Posterior vena cava (tissue), 2 donors: ENCODE measurements at places on chromosomes 4 and X. TPM values are rescaled to one million over a fixed set of nuclear protein-coding genes. Genes with fewer than 3 reads are reported as not detected.

- no peak for DNase-seq
These were observed 1303.0 kb upstream of the AGA start for GRCh38 chr4:178745203-178745602.

The PAGE2B gene
- total RNA-seq = not detected

DNA sequence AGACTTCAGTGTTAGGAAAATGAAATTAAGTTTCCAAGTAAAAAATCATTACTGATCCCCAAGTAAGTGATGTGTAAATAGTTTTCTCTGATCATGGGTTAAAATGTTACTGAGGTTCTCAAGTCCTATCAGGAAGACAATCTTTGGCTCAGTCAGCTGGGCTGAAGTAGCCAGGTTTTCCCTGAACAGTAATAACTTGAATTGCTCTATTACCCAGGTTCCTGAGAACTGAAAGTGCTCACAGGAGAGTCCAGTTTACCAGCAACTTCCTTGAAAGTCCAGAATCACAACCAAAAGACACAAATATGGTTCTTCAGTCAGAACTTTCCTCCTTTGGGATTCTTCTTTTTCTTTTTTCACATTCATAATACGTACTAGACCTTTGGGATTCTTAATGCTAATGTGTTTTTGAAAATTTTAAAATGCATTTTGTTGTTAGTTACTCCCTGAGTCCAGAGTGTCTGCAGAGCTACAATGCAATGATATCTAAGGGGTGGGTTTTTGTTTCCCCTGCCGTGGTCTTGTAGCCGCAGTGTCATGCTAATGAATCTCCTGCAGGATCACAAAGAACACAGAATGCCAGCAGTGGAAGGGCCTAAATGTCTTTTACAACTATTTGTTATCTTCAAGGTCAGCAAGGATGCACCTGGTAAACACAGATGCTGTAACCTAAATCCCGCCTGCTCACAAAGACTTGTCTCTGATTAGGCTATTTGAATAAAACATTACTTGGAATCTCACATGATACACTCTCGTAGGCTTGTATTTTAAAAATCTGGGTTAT, 439.8 kb upstream of the NR3C2 start:
- DNase-seq = no peak

DNA sequence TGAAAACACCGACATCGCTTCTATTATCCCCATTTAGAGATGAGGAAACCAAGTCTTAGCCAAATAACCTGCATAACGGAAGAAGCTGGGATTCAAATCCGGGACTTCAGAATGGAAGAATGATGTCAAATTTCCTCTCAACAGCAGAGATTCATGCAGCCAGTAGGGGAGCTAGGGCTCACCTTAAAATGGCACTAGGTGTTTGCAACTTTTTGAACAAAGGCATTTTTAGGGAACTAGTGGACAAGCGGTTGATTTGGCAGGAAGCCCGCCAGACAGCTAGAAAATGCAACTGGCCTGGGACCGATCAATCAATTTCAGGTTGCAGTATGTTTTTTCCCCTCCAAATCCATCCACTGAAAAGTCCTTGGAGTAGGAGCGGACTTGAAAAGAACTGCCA, 224.2 kb downstream of the PTTG2 start:
- no peak for DNase-seq

DNA sequence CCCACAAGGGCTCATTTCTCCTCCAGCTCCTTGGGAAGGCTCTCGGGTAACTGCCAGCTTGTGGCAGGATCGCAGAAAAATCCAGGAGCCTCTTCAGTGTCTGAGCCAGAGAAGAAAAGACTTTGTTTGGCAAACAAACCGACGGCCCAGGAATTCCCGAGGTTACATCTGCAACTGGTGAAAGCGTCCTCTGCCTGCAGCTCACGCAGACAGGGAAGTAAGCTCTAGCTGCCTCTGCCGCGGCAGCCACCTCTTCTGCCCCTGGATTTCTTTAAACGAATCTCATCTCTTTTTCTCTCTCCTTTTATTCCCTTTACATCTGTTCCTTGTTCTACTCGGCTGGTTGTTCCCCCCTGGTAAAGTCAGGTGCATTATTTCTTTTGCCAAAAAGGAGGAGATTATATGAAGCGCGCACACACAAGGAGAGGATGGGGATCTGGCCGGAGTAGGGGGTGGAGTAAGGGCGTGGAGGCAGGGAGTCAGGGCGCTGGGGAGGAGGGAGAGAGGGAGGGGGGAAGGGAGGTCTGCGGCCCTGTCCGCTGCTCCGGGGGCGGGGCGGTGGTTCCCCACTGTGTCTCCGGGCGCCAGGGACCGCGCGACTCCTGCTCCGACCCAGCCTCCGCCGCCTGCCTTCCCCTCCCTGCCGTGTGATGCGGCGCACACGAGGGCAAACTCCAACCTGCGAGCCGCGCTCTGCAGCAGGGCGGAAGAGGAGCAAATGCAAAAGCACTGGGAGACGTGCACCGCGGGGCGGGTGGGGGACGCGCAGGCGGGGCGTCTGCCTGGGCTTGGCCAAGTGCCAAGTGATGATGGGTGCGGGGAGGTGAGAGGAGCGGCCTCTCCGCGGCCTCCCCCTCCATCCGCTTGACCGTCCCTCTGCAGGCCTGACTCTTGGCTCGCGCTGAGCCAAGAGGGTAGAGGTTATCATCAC, at the start of gene DCHS2:
Gene DCHS2, minus strand, starts transcription at position 459 of the 931 bp plus-strand sequence. Its CDS starts 444 bp downstream, at position 15.
- DNase-seq = no peak

- DNase-seq = no peak
These were observed 59.2 kb downstream of the ADGRG2 start for GRCh38 chrX:19063030-19063429.

GRCh38 chr4:97394653-97395052, 748.6 kb downstream of the STPG2 start:
- no peak for DNase-seq

GRCh38 chrX:107485013-107485412, 35.6 kb downstream of the FRMPD3 start:
- no peak for DNase-seq

The F9 gene
- not detected for total RNA-seq

The GCNA gene
- 1.3 TPM for total RNA-seq

DNA sequence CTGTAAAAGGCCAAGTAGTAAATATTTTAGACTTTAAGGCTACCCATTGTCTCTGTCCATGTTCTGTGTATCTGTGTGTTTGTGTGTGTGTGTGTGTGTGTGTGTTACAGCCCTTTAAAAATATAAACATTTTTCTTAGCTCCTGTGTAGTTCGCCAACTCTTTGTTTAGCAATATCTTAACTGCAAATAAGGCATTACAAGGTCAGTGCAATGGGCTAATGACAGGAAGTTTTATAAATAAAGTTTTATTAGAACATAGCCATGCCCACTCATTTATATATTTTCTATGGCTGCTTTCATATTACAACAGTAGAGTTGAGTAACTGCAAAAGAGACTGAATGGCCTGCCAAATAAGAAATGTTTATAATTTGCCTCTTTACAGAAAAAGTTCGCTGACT, 5.9 kb upstream of the SLC7A11 start:
- DNase-seq = no peak

- DNase-seq = no peak
These were observed 81.5 kb downstream of the SORCS2 start for GRCh38 chr4:7273738-7274297.

GRCh38 chr4:69727926-69728325, 32.5 kb downstream of the SULT1B1 start:
- no peak for DNase-seq

DNA sequence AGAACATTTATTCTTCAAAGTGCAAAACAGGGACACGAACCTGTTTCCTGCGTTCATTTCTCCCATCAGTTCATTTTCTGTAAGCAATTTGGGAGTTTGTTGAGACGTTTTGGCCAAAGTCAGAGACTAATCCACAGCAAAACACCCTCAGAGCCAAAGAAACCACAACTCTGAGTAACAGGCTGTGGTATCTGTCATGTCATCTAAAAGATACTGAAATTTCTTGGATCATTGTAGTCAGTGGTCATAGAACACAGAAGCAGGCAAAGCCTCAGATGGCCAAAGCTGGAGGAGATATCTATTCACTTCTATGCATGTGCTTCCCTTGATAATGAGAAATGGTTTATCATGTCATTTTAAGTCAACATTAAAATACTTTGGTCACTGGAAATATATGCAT, 485.6 kb upstream of the GALNT7 start:
- no peak for DNase-seq

- DNase-seq = no peak
These were observed 11.1 kb downstream of the CYSLTR1 start for GRCh38 chrX:78316265-78316664.

- DNase-seq = no peak
These were observed 300.9 kb downstream of the BCOR start for GRCh38 chrX:39796856-39797255.

- no peak for DNase-seq
These were observed 9.4 kb downstream of the SLC2A9 start for GRCh38 chr4:10011885-10012284.

The AKAP14 gene
- total RNA-seq = not detected

DNA sequence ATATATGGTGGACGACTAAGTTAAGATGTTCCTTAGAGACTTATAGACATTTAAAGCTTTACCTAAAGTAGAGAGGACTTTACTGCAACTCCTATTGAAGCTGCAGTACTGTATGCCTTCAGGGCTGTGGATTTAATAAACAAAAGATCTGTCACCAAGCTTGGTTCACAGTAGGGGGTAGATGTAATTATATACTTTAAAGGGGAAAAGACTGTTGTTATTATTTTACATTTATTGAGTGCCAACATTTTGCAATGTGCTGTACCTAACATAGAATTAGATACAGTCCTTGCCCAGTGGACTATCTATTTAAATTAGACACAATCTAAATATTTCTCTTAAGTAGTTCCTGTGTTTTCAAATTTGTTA, 67.2 kb downstream of the SLIT2 start:
- no peak for DNase-seq

GRCh38 chr4:48311896-48312295, 29.4 kb upstream of the SLAIN2 start:
- no peak for DNase-seq

The CC2D2A gene
- total RNA-seq = 42.2 TPM

GRCh38 chr4:89173336-89174090, 62.2 kb downstream of the TIGD2 start:
- no peak for DNase-seq

GRCh38 chrX:96994093-96994492, 110.4 kb downstream of the RPA4 start:
- DNase-seq = no peak
